ENCODE measurements at places on chromosomes 11 and 22.
A peak's percentile ranks its signal among the peaks of the same experiment; 100 is the strongest.

DNA sequence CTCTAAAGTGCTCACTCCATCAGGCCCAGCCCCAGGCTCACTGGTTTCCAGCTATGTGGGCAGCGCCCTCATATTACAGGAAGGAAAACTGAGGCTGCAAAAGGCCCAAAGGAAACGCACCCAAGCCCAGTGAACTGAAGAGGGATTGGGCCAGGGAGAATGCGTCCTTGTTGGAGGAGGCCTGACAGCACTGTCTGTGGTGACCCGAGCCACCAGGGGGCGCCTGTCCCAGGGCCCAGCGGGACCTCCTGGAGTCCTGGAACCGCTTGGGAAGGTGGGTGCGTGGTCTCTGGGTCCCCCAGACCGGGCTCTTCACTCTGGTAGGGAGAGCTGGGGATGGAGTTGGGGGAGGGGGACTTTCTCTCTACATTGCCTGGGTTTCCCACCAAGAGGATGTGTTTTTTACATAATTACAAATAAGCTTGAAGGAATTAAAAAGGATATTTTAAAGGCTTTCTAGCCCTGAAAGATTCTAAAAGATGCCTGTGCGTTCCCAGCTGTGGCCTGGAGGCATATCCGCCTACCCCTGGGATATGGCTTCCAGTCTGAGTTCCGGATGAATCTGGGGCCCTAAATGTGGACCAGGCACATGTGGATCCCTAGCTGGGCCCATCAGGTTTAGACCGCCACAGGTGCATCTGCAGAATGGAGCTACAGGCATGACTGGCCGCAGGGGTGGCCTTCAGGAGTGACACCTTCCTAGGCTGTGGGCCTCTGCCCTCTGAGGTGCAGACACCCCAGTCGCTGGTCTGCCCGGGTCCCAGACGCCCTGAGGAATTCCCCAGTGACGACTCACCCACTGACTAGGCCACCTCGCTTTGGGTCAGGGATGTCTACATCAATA, 4.2 kb downstream of the SPI1 start:
- DNase-seq: peak; percentile 74

DNA sequence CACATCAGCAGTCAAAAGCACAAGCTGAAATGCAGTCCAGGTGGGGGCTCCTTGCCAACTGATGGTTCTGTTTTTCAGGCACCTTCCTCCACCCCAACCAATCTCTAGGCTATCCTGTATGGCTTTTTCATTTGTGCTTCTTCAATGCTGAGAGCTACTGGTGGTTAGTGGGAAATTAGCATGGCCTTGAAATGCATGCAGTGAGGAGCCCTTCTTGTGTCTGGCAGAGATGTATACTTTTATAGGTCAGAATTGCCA, 167.4 kb downstream of the NAV2 start:
- DNase-seq: no peak

DNA sequence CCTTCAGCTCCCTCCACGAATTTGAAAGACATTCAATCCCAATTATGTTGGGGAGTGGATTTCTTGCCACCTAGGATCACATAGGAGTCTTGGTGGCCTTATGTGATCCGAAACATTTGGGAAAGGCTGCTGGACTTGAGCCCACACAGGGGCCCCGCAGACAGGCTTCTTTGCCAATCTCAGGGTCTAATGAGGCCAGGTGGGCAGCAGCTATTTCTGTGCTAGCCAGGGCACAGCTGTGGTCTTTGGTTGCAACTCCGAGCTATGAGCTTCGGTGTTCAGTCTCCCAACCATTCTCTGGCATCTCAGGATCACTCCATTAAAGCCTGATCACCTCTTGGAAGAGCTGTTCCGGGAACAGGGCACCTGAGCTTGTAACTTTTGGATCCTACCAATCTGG, 84.4 kb downstream of the TP53I11 start:
- DNase-seq: no peak

- no peak for DNase-seq
These were observed 54.1 kb upstream of the RAB38 start for GRCh38 chr11:88229303-88229702.

GRCh38 chr11:117808784-117809183, 11.8 kb upstream of the DSCAML1 start:
- no peak for DNase-seq

- DNase-seq: no peak
These were observed 30.5 kb upstream of the PPARA start for GRCh38 chr22:46119729-46120419.

DNA sequence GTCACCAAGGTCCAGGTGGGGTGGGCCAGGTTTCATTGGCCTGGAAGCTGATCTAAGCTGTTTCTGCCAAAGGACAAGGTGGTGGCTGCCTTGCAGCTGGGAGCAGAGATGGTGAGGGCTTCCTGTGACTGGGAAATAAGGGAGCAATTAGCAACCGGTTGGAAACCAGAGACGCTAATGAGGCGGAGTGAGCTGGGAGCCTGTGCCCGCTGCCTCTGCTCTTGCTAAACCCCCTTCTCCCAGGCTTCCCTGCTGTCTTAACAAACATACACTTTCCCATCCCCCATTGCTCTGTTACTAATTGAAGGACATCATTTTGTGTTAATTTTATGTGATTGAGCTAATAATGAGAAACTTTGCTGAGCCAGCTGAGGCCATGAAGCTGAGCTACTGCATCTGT, 121.8 kb downstream of the INSC start:
- no peak for DNase-seq

DNA sequence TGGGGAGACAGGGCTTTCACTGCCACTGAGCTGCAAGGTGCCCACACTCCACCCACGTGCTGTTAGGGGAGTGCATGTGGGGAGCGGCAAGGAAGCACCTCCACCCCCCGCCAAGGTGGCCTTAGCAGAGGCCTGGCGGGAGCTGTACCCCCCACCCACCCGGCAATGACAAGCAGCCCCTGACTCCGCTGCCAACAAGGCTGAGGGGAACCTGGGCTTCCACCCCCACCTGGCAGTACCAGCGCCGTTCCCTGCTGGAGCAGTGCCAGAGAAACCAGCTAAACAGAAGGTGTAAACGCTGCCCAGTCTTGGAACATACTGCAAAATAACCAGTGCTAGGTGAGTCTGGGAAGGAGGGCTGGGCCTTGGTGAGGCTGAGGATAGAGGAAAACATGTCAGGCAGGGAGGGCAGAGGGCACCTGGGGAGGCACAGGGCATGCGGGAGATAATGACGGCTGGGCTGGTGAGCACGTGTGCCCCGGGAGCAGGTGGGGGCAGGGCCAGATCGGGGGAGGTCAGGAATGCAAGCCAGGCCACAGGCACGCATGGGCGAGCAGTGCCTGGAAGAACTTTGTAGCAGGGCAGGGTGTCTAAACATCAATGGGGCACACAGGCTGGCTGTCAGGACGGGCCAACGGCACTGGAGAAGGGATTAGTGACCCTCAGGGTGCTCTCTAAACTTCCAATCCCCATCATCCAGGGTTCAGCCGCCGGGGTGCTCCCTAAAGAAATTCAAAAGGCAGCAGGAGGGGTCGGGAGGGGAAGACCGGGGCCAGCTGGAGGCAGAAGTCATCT, 6.6 kb downstream of the CERK start:
- DNase-seq: no peak

GRCh38 chr22:48849963-48850657, 977.6 kb downstream of the BRD1 start:
- no peak for DNase-seq

- DNase-seq: no peak
These were observed 44.2 kb upstream of the ADSL start for GRCh38 chr22:40302149-40302548.

DNA sequence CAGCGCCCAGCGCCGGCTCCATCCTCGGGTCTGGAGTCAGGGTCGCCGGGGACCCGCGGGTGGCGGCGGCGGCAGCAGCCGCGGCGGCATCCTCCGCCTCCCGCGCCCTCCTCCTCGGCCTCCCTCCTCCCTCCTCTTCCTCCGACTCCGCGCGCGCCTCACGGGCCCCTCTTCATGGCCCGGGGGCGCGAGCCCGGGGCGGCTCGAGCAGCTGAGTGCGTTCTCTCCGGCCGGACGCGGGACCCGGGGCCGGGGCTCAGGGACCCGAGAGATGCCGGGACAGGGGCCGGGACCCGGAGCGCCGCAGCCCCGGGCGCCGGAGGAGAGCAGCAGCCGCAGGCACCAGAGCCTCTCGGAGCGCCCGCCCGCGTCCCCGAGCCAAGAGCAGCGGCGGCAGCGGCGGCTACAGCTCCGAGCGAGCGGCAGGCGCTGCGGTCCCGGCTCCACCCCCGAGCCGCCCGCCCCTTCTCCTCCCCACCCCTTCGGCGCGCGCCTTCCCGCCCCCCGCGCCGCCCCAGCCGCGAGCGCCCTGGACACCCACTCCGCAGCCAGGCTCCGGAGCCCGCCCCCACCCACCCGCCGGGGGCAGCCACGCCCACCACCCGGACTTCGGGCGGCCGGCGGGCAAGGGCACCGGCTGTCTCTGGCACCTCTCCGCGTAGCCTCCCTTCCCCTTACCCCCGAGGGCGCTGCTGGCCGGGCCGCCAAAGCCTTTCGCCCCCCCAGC, at the start of gene CHST1:
Gene CHST1, minus strand, starts transcription at position 417 of the 727 bp plus-strand sequence. CDS start 14,699 bp downstream, outside the sequence.
- no peak for DNase-seq

- no peak for DNase-seq
These were observed 4.3 kb downstream of the ASRGL1 start for GRCh38 chr11:62341588-62341987.

DNA sequence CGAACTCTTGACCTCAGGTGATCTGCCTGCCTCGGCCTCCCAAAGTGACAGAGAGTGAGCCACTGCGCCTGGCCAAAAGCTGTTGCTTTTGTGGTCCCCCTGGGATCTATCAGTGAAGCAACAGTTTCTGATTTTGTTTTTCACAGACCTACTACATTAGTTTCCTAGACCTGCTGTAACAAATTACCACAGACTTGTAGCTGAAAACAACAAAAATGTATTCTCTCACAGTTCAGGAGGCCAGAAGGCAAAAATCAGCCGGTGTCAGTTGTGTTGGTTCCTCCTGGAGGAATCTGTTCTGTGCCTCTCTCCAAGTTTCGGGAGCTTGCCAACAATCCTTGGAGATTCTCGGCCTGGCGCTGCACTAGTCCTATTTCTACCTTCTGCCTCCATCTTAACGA, 8.5 kb upstream of the SLC35C1 start:
- DNase-seq: no peak

- no peak for DNase-seq
These were observed 543.6 kb downstream of the MN1 start for GRCh38 chr22:27257987-27258386.

DNA sequence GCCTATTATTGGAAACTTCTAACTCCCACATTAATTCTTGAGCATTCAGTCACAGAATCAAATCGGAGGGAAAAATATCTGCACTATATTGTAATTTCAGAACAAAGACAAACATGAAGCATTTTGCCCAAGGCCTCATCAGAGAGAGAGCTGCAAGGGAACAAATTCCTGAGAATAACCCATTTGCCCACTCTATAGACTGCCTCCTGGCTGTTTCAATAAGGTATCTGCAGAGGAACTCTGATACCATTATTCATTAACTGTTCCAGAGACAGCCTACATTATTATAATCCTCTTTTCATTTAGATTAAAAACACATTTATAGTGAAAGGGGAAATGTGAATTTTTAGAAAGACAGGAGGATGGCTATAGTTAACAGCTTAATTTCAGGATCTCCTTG, 663.9 kb downstream of the DLG2 start:
- no peak for DNase-seq

DNA sequence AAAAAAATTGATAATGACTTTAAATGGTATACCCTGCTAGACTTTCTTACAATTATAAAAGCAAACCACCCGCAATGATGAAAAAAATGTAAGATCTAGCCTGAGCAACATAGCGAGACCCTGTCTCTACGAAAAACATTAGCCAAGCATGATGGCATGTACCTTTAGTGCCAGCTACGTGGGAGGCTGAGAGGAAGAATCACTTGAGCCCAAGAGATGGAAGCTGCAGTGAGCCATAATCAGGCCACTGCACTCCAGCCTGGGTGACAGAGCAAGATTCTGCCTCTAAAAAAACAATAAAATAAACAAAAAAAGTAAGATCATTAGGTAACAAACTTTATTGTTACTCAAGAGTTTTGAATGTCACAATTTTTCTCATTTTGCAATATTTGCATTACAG, 39.2 kb downstream of the KMT5B start:
- DNase-seq: no peak

DNA sequence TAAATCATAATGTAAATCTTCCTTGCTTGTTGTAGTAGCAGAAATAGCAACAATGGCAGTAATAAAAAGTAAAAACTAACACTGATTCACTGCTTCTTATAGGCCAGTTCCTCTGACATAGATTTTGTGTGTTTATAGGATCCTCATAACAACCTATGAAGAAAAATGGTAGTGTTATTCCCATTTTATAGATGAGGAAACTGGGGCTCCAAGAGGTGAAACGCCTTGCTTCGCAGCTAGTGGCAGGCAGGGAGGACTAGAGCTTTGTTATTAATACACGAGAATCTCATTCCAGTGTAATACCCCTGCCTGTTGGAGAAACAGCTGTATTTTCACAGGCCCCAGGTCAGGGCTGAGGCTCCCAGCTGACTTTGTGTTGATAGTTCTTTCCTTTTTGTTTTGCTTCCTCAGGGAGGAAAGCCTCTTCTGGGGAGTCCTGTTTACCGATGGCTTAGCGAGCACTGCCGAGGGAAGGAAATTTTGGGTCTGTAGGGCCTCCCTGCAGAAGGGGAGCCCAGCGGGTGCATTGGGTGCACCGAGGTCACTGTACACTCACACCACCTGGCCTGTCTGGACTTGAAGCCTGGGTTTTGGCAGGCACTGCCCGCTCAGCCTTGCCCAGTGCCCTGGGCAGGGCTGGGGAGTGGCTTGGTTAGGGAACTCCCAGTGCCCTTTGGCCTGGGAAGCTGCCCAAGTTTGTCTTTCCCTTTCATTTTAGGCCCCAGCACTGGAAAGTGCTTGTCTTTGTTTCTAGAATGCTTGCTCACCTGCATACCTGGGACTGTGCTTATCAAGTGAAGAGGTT, 13.5 kb downstream of the KIAA1671 start:
- no peak for DNase-seq

DNA sequence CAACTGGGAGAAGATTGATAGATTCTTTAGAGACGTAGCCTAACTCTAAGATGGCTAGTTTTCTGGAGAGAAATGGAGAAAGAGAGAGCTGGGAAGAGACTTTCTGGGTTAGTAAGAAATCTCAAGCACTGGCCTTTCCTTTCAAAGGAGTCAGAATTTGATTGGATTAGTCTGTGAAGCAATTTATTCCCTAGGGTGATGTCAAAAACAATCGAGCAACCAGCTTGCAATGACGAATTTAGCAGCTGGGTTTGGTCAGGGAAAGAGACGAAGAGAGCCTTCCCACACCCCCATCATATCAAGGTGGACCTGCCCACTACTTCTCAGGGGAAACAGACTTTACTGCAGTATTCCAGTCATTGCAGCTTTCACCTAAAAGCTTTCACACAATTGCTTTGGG, 10.8 kb downstream of the KRTAP5-6 start:
- no peak for DNase-seq

GRCh38 chr22:16824716-16825687, at the start of gene XKR3:
Gene XKR3 (minus strand): TSS chr22:16825411. CDS start chr22:16808073, 17,338 bp downstream.
- DNase-seq: no peak

GRCh38 chr11:118748056-118748455, 42.9 kb downstream of the DDX6 start:
- no peak for DNase-seq

DNA sequence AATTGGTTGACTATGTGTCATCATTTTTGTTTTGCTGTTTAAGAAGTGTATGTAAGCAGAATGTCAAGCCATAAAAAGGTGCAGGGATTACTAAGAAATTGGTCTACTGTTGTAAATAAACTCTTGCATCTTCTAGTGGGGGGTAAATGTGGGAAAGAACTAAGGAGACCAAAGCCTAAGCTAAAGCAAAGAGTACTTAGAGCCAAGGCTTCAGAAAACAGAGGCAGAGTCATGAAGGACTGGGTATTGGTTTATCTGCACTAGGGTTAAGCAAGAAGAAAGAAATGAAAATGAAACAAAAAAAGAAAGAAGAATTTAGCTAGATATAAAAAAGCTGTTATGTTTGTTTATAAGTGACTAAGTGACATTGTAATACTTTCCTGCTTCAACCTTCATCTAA, 628.1 kb downstream of the METTL15 start:
- no peak for DNase-seq

Measured in activated effector memory CD4-positive, alpha-beta T cell treated with Interleukin-2 at 50 U/mL for 16 hours (primary cell).